NCI-H774 (cell line): ENCODE measurements at places on chromosomes 6 and 20.

- DNase-seq = no peak
Measured at GRCh38 chr20:47187450-47188195, 168.9 kb downstream of the ZMYND8 start.

DNA sequence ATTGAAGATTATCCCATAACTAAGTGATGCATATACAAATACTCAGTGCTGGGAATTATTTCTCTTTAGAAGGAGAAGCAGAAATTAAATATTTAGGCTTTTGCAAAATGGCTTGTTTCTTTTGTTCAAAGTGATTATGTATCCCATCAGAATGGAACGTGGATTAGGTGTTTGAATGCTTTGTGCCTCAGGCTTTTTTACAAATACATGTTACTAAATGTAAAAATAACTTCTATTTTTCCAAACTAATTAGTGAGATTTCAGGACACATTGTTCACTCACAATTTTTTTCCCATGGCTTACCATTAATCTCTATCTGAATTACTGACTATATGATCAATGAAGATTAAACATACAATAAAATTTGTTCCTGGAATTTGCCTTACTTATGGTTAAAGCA is 925.9 kb upstream of the CITED2 start:
- no peak for DNase-seq

GRCh38 chr6:43454290-43454695 is 1.1 kb downstream of the DLK2 start:
- no peak for DNase-seq

GRCh38 chr6:16623731-16624130 is 137.5 kb downstream of the ATXN1 start:
- DNase-seq = no peak

DNA sequence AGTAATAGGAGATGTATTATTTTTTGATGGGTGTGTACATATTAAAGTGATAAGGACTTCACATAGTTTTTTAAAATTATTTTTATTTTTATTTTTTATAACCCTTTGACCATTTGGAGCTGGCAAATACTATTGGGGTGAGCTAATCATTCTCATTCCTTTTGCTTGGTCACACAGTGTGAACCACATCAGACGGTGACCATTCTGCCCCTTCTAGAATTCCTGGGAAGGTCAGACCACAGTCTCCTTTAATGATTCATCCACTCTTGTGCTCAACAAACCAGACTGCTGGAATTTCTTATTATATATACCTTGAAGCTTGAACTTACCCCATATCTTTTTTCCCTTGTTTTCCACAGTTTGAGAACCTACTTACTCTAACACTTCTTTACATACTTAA is 23.9 kb upstream of the PRL start:
- DNase-seq = no peak

DNA sequence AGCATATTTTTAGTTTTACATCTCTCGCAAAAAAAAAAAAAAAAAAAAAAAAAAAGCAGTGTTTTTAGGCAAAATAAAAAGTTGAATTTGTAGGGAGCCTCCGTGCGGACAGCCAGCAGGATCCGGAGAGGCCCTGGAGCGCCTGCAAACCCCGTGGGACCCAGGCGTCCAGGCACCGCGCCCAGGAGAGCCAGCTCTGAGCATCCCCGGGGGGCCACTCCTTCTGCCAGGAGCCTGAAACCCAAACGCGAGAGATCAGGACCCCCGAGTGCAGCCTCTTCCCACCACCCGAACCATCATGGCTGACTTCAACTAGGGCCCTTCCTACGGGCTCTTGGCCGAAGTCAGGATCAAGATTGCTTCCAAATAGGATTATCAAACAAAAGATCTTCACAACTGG is 54.1 kb upstream of the LY86 start:
- DNase-seq = no peak

DNA sequence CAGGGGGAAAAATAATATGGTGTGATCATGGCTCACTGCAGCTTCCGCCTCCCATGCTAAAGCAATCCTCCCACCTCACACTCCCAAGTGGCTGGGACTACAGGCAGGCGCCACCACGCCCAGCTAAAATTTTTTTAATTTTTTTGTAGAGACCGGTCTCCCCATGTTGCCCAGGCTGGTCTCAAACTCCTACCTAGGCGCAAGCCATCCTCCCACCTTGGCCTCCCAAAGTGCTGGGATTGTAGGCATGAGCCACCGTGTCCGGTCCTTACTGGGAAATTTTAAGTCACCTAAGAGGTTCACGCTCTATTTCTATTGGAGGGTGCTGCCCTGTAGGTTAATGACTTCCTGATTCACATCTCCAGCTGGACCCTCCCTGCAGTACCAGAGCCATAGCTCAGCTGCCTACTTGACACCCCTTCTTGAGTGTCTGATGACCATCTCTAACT is 626 bp upstream of the CDK5RAP1 start:
- no peak for DNase-seq
